ENCODE measurements at places on chromosomes 3 and 15.
A peak's percentile ranks its signal among the peaks of the same experiment; 100 is the strongest.

- DNase-seq: no peak
Measured at GRCh38 chr15:78921517-78921916, 23.3 kb downstream of the CTSH start.

DNA sequence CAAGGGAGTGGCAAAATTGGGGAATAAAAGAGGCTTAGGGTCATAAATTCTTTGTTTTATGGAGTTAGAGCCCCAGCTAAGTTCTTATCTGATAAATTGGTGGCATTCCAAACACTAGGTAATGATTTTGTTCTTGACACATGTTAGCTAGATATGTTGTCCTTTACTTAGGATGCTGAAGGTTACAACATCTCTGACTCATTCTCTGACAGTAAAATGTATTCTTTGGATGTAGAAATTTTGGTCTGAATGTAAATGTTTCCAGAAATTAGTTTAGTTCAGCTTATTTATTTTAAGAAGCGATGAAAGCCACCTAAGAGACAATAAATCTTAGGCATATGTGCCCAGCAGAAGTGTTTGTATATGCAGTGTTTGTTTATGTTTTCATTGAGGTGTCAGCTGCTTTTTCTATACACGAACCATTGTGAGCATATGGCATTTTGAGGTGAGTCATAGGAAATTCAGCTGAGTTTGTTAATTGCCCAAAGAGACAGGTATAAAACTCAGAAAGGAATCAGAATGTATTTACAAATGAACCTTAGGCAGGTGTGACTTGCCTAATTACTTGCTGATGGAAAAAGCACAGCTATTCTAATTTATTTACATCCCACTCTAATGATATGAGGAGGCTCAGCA, 247.7 kb downstream of the AGBL1 start:
- DNase-seq: no peak

DNA sequence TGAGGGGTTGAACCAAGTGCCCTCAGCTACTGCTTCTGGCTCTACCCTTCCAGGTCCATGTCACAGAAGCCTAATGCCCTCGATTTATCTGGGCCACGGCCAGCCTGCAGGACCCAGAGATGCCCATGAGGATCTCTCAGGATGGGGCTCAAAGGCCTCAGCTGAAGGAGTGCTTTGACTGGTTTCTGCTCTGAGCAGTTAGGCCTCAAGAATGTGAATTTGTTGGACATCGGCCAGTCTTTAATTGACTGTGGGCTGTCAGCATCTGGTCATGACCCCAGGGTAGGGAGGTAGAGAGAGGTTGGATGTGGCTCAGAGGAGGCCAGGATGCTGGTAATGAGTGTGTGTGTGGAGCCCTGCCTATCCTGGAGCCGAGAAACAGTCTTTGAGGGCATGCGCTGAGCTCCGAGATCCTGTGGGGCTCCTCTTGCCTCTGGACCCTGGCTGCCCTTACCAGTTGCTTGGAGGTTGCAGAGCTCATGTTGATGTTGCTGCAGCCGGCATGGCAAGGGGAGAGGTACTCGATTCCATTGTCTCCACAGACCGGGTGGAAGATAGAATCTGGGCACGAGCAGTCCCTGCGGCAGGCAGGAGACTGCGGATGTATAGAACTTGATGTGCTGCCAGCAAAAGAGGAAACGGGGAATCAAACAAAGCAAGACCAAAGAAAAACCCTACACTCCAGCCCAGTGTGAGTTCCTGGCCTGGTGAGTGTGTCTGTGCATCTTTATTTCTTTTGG, 49.1 kb upstream of the RAB6B start:
- no peak for DNase-seq

DNA sequence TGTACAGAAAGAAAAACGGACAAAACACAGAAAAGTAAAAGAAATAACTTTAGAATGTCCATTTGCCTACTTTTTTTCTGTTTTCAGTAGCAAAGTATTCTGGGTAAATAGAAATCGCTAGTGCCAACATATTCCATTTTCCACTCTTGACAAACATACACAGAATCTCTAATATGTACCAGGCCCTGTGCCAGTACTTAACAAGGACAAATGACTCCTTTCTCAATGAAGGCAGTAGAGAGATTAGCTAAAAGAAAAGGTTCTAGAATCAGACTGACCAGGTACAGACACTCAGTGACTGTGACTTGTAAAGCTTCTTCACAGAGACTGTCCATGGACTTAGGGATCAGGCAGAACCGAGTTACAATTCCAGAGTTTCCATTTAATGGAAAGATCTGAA, 165.8 kb upstream of the STAC start:
- no peak for DNase-seq

- no peak for DNase-seq
Measured at GRCh38 chr15:33888176-33888575, 80.1 kb upstream of the CHRM5 start.

DNA sequence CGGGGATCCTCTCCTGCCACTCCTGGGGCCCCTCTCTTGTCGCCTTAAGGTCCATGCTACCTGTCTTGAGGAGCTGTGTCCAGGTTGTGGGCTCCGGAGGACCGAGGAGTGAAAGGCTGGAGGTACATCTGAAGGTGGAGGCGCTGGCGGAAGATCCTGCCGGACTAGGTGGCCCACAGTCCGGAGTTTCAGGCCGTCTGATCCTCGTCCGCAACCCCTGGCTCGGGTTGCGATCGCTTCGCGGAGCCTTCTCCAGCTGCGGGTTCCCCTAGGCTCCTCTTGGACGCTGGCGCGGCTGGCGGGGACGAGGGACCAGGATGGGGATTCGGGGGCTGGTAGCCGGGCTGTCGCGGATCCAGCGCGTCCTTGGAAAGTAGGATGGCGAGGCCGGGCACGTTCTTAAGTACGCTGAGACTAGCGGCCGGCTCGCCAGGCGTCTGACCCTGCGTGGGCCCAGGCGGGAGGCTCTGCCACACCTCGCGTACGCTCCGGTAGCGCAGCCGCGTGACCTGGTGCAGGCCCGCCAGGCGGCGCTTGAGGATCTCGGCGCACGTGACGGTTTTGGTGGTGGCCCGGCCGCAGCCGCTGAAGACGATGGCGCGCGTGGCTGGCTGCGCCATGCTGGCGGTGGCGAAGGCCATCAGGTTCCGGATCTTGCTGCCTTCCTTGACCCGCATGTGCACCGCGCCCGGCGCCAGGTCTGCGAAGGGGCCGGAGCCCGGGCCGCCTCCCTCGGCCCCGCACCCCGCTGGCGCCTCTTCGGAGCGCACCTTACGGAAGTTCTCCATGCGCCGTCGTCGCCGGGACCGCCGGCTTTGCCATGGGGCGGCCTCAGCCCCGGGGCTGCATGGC, 550 bp downstream of the RPP25 start:
- peak; percentile 75 for DNase-seq

DNA sequence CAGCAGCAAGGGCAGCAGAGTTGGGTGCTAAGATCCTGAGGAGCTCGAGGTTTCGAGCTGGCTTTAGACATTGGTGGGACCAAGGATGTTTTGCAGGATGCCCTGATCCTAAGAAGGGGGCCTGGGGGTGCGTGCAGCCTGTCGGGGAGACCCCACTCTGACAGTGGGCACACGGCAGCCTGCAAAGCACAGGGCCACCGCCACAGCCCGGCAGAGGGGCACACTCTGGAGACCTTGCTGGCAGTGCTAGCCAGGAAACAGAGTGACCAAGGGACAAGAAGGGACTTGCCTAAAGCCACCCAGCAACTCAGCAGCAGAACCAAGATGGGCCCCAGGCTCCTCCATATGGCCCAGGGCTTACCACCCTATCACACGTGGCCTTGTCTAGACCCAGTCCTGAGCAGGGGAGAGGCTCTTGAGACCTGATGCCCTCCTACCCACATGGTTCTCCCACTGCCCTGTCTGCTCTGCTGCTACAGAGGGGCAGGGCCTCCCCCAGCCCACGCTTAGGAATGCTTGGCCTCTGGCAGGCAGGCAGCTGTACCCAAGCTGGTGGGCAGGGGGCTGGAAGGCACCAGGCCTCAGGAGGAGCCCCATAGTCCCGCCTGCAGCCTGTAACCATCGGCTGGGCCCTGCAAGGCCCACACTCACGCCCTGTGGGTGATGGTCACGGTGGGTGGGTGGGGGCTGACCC, 18.8 kb downstream of the SEC61A1 start:
- DNase-seq: no peak

- DNase-seq: no peak
Measured at GRCh38 chr15:51090753-51091152, 4.0 kb downstream of the TNFAIP8L3 start.

DNA sequence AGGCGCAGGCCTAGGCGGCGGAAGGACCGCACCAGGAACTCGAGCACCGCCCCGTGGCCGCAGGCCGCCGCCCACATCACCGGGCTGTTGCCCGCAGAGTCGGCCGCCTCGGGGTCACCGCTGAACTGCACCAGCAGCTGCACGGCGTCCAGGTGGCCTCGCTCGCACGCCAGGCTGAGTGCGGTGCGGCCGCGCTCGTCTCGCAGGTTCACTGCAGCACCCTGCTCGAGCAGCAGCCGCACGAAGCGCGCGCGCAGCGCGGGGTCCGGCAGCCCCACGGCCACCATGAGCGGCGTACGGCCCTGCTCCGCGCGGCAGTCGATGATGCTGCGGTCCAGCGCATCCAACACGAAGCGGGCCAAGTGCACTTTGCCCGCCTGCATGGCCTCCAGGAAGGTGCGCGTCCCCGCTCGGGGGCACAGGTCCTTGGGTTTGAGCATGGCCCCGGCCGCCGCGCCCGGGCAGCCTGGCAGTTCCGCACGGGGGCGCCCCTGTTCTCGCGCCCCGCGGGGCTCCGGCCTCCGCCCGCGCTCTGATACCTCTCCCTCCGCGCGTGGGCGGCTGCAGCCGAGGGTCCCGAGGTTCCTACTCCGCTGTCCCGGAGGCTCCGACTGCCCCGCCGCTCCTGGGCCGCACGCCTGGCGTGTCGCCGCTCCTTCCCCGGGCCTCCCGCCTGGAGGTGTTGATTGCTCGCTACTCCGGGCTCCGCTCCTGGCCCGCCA, 556 bp downstream of the ANKRD63 start:
- peak; percentile 59 for DNase-seq

- DNase-seq: no peak
Measured at GRCh38 chr3:169455472-169455871, 208.0 kb downstream of the MECOM start.

GRCh38 chr3:64213962-64214379, 11.3 kb downstream of the PRICKLE2 start:
- no peak for DNase-seq

DNA sequence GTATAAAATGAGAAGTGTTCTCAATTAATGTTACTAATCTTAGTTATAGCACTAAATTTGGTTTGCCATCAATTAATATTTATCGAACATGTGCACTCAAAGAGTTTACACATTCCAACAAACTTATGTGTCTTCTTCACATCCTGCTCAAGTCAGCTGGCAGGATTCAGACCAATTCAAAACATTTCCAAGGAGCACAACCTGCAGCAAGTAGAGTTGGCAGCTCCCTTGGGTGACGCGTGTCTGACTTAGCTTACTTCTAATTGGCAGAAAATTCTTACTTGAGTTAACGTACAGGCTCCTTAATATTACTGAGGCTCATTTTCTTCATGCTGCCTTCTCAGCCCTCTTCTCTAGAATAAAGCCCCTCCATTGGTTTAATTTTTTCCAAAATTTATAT, 110.4 kb upstream of the PFN2 start:
- DNase-seq: no peak
